ENCODE measurements at places on chromosomes 11 and 22.

GRCh38 chr22:27175021-27175838, 517.8 kb downstream of the MIAT start:
- DNase-seq, result no peak

DNA sequence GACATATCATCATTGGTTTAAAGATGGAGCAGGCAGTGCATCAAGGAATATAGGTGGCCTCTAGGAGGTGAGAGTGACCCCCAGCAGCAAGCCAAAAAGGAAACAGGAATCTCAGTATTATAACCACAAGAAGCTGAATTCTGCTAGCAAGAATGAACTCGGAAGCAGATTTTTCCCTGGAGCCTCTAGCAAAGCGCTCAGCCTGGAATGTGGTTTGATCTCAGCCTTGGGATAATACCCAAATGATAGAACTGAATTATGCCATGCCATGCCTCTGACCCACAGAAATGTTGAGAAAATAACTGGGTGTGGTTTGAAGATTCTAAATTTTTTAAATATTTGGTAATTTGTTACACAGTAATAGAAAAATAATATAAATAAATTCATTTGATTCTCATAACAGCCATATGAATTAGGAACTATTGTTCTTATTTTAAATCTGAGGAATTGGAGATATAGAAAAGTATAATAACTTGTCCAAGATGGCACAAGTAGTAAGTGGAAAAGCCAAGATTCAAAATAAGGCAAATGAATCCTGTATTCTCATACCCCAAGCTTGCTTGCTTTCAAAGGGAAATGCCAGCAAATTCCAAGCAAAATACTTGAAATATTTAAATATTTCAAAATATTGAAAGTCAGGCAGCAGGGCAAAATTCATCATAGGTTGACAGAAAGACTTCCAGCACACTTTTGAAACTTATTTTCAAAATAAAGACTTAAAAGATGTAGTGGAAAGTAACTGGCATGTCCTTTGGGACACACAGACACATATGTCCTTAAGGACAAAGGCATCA, 567.4 kb downstream of the KCNA4 start:
- DNase-seq, result no peak

GRCh38 chr22:47020166-47020565, 257.7 kb downstream of the TBC1D22A start:
- no peak for DNase-seq

GRCh38 chr11:64619811-64620380, 28.9 kb downstream of the SLC22A12 start:
- no peak for DNase-seq

DNA sequence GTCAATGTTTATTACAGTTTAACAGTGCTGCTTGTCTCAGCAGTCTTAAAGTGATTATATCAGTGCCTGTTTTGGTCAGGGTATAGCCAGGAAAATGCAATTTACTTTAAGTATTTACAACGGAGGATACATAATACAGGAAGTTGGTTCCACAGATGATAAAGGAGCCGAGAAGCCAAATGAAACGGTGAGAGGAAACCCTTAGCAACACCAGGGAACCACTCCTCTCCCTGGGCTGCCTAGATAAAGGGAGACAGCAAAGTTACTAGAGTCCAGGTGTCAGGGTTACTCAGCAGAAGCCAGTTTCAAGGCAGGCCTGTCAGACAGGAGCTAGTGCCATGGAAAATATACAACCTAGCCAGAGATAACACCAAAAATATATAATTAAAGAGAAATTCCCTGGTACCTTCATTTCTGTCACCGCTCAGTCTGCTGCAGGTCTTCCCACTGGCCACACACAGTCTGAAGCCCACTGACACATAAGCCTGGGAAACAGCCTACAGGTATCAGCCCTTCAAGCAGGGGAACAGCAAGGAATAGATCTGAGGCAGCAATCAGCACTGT, 55.5 kb downstream of the FAM76B start:
- DNase-seq, result no peak

GRCh38 chr11:1748636-1749394, 1.6 kb downstream of the IFITM10 start:
- DNase-seq, result no peak

GRCh38 chr22:47914481-47915097, 1152.1 kb downstream of the TBC1D22A start:
- no peak for DNase-seq

DNA sequence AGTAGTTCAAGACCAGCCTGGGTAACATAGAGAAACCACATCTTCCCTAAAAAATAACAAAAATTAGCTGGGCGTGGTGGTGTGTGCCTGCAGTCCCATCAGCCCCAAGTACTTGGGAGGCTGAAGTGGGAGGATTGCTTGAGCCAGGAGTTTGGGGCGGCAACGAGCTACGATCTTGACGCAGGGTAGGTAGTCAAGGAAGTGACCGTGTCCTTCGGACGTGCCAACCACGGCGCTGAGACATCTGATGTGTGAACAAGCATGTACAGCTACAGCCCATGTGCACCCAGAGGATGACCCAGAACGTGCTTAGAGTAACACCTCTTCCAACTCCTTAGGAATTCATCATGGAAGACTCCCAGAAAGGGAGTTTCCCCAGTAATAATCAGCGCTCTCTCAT, 21.4 kb downstream of the RGL4 start:
- no peak for DNase-seq

GRCh38 chr11:119339589-119340334, 921 bp downstream of the C1QTNF5 start:
- no peak for DNase-seq

DNA sequence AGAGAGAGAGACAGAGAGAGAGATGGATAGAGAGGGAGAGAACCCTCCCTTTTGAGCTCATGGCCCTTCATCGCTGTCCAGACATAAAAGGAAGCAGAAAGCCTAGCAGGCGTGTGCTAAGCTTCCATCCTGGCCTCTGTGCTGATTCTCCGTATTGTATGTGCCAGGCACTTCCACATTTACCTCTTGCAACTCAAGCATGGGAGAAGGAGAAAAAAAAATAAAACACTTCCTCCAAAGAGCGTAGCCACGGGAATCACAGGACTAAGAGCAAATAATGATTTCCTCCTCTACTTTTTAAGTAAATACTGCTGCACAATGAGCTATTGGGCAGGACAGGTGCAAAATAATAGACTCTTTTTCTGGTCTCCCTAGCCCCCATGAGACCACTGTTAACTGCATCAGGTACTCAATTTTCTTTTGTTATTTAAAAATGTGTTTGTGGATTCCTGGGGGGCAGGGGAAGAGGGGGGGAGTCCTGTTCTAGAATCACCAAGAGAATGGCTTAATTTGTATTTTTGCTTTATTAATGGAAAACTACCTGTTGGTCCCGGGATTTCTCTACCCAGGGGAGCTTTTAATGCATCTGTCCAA, 154.3 kb downstream of the NXPE2 start:
- DNase-seq, result no peak

- no peak for DNase-seq
These were observed 38.7 kb downstream of the RTN3 start for GRCh38 chr11:63719987-63720386.

DNA sequence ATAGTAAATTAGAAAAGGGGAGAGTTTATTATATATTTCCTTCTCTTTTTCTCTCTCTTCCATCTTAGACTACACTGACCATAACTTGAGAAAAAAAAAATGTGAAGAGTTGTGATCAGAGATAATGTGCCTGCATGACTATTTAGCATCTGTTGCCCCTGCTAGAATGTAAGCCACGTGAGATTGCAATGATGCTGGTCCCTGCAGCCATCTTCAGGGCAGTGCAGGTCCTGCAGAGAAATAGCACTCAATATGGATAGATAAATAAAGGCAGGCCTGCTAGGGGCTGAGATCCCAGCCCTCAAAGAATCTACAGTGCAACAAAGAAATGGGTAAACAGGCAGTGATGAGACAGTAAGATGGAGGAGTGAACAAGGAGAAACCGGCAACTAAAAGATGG, 7.8 kb upstream of the DKK3 start:
- no peak for DNase-seq

- no peak for DNase-seq
These were observed 1.9 kb upstream of the MOGAT2 start for GRCh38 chr11:75715688-75716087.

- DNase-seq, result no peak
These were observed 27.2 kb downstream of the SYTL2 start for GRCh38 chr11:85783758-85784157.

- DNase-seq, result no peak
These were observed 5.9 kb downstream of the MMP11 start for GRCh38 chr22:23778577-23778900.

GRCh38 chr11:128213461-128213860, 373.9 kb downstream of the ETS1 start:
- no peak for DNase-seq

DNA sequence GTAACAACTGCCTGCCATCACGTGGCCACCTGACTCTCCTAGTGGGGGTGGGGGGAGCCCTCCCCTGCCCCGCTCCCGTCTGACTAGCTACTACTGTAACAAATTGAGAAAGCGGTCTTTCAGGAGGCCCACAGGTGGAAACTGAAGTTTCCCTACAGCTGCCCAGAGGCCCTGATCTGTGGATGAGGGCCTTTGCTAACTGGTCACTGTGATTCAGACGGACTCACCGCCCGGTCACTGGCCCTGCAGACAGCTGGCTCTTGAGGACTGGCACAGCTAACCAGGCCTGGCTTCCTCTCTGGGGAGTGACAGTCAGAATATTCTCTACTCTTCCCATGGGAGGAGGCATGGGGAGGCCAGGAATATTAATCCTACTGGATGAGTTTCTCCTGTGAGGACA, 116.8 kb downstream of the ARHGAP8 start:
- no peak for DNase-seq

GRCh38 chr11:72736452-72737069, 15.6 kb downstream of the ARAP1 start:
- DNase-seq, result no peak
